ENCODE measurements at places on chromosomes 7 and 10.

GRCh38 chr10:60175441-60175971 is 214.2 kb downstream of the ANK3 start:
- no peak for DNase-seq

GRCh38 chr7:19117091-19117869 is at the start of gene TWIST1:
Gene TWIST1 (minus strand): TSS chr7:19117636. CDS start chr7:19117321, 315 bp downstream.
- no peak for DNase-seq

GRCh38 chr10:89091496-89091895 is 100.9 kb downstream of the FAS start:
- DNase-seq, result no peak

GRCh38 chr7:3073763-3074458 is 30.2 kb upstream of the CARD11 start:
- no peak for DNase-seq

GRCh38 chr7:140625908-140626868 is 14.4 kb downstream of the DENND2A start:
- DNase-seq, result no peak

DNA sequence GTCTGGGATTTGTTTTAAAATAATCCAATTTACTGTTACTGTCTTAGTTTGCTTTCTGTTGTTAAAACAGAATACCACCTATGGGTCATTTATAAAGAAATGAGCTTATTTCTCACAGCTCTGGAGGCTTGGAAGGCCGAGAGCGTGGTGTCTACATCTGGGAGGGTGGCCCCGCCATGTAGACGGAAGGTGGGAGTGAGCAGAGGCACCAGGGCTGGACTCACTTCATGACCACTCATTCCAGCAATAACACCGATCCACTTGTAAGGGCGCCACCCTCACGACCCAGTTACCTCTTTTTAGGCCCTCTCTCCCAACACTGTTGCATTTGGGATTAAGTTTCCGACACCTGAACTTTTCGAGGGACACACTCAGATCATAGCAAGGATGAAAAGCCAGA is 36.2 kb upstream of the CFAP46 start:
- DNase-seq, result no peak

GRCh38 chr7:96314402-96315124 is 7.3 kb downstream of the SLC25A13 start:
- DNase-seq, result no peak

DNA sequence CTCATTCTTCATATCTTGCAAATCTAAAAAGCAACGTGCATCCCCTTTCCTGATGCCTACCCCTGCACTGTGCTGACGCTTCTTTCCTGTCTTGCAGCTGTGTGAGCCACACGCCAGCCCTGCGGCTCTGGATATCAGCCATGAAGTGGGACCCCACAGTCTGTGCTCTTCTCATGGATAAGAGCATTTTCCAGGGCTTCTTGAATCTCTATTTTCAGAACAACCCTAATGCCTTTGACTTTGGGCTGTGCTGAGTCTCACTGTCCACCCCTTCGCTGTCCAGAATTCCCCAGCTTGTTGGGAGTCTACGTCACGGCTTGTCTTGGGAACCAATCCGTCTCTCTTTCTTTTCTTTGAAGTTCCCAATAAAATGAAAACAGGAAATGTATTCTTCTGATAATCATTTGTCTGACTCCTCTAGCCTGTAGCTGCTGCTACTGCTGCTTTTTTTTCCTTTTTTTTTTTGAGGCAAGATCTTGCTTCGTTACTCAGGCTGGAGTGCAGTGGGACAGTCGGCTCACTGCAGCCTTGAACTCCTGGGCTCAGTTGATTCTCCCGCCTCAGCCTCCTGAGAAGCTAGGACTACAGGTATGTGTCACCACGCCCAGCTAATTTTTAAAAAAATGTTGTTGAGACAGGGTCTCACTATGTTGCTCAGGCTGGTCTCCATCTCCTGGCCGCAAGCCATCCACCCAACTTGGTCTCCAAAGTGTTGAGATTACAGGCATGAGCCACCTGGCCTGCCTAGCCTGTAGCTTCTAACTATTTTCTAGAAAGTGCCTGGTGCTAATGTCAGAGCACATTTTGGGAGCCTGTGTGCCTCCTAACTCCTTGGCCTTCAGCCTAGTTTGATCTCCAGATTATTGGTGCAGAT is 30.3 kb downstream of the GSTO2 start:
- DNase-seq, result no peak
